ENCODE measurements at places on chromosomes 2 and 18.

DNA sequence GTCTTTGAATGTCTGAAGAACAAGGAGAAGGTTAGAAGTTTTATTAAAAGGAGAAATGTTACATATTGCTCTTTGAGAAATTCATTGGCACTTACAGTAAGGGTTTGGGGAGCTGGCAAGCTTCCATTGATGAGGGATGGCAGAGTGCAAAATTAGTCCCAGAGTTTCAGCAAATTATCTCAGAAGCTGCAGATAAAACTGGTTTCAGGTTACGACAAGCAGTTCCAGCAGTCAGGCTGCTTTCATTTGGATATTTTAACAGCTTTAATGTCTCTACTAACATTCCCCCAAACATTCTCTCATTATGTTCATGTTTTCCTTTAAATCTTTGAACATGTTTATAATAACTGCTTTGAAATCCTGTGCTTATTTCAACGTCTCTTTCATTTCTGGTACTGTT lies 153.1 kb downstream of the TTC27 start:
- no peak for DNase-seq

DNA sequence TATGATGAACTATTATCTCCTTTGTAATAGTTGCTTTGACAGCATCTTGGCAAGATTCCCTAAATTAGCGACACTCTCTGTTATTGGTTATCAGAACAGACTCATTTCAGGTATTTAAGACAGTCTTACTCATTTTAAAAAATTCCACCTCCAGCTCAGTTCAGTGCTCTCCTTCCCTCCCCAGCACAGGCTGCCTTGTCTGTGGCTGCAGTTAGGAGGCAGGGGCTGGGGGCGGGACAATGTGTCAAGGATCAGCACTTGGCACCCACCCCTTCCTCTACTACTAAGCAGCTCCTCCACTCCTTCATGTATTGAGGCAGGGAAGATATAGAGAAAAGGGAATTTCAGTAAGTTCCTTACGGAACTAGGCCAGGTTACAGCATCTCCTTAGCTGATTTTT lies 85.0 kb downstream of the VSNL1 start:
- no peak for DNase-seq

DNA sequence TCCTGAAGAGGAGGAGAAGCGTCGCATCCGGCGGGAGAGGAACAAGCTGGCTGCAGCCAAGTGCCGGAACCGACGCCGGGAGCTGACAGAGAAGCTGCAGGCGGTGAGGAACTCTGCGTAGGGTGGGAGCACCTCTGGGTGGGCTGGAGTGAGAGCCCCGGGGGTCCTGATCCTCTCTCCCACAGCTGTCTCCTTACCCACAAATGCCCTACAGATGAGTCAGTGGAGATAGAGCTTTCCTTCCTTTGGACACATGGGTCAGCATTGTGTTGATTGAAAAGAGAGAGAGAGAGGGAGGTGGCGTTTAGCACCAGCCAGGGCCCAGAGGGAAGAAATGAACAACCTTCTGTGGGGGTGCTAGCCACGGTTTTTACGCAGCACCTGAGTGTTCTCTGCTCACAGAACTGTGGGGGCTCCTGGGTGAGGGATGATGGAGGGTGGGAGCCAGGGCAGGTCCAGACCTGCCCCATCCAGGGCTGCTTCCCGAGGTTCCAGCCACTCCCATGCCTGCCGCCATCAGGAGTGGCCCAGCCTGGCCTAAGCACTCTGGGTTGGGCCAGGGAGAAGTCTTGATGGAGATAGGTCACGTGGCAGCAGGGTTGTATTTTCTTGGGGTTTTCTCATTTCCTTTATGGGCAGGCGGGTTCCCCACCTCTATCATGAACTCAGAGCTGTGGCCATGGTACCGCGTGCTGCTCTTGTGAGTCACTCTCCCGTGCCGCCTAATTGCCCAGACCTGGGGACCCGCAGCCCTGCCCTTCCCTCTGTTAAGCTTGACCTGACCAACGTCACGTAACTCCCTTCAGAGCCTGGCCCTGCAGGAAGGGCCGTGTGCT lies 16.3 kb downstream of the FOSL2 start:
- no peak for DNase-seq

GRCh38 chr2:102342888-102343287 lies 12.7 kb upstream of the IL18R1 start:
- no peak for DNase-seq

GRCh38 chr2:135257383-135258090 lies 205.4 kb downstream of the RAB3GAP1 start:
- no peak for DNase-seq

- no peak for DNase-seq
These were observed 102.6 kb upstream of the RBBP8 start for GRCh38 chr18:22830511-22830910.

DNA sequence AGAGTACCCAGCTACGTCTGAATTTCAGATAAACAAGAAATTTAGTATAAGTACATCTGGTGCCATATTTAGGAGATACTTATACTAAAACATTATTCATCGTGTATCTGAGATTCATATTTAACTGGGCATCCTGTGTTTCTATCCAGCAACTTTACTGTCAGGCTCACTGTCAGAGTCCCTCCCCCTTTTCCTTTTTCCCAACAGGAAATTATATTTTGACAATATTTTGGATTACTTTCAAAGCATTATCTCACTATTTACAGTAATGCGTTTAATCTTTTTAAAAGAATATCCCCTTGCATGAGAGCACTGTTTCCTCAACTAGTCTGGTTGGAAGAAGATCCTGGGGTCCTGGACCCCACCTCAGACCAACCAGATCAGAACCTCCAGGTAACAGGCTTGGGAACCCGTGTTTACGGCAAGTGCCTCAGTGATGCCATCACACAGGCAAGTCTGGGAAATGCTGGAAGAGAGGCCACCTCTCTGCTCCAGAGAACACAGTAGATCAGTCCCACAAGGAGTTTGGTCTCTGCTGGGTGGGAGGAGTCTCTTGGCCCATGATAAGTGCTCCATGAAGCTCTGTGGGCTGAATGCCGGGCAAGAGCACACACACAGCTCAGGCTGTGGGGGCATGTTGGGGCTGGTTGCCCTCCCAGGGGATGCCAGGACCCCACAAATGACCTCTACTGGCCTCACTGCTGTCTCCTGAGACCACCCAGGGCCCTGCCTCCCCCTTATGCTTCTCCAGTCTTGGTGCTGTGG lies 84.2 kb upstream of the UXS1 start:
- no peak for DNase-seq

GRCh38 chr2:120590841-120591240 lies 144.8 kb upstream of the GLI2 start:
- DNase-seq, result no peak

DNA sequence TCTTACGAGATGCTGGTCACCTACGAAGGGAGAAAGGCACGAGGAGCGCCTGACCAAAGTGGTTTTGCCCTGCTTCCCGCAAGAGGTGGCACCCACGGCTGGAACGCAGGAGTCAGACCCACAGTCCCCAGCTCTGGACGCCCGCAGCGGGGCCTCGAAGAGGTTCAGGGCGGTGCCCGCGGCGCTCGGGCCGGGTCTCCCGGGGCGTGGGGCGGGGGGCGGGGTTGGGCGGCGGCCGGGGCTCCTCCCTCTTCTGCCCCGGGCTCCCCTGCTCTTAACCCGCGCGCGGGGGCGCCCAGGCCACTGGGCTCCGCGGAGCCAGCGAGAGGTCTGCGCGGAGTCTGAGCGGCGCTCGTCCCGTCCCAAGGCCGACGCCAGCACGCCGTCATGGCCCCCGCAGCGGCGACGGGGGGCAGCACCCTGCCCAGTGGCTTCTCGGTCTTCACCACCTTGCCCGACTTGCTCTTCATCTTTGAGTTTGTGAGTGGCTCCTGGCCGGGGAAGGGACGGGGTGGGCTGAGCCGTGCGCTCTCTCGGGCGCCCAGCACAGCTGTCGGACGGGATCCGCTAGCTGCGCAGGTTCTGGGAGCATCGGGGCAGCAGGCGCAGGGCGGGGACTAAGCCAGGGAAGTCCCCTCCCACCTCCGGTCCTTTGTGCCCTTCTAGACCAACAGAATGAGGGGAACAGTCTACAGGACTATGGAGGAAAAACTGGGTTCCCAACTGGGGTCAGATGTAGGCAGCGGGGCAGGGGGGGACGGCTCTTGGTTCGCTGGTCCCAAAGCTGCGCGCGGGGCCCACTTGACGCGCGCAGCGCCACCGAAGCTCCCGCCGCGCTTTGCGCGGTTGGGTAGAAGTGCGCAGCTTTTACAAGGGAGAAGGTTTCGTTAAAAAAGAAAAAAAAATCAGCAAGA lies at the start of gene MAL:
TSS of gene MAL (plus strand) at position 303 of the 914 bp plus-strand sequence. CDS start at position 388, 85 bp downstream.
- DNase-seq, result peak; percentile 82

GRCh38 chr2:12855508-12855907 lies 138.8 kb downstream of the TRIB2 start:
- DNase-seq, result no peak

- no peak for DNase-seq
These were observed 167.2 kb downstream of the TRIB2 start for GRCh38 chr2:12883906-12884305.

DNA sequence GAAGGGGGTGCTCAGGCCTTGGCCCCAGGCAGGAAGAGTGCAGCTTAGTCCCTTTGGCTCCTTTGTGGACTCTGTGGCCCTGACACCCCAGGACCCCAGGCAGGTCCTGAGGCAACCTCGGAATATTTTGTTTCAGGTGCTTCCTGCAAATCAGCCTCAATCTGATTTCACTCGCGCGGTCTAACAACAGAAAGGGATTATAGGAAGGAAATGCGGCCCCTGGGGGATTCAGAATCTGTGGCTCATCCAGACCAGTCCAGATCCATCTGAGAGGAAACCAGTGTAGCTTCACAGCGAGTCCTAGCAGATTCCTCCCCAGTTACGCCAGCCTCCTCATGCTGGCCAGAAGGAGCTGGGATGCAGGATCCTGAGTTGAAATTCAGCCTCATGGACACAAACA lies 59.5 kb upstream of the YWHAQ start:
- no peak for DNase-seq

GRCh38 chr18:79580498-79581171 lies 99.0 kb upstream of the CTDP1 start:
- DNase-seq, result no peak

DNA sequence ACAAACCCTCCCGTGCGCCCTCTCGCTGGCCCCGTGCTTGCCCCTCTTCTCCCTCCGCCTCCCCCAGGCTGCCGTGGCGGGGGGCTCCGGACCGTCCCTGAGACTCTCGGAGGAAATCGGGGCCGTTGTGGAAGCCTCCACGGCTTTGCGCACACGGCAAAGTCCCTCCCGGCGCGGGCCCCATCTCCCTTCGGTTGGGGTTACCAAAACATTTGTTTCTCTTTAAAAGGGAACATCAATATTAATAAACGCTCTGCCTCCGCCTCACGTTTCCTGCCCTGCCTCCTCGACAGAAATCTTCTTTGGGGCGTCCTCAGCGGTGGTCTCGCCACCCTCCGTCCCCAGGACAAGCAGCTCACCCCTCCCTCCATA lies 3.8 kb downstream of the PAX3 start:
- peak; percentile 12 for DNase-seq

- peak; percentile 76 for DNase-seq
These were observed 157.8 kb downstream of the CYRIA start for GRCh38 chr2:16507655-16508489.

- peak; percentile 92 for DNase-seq
These were observed 31.7 kb upstream of the ASAP2 start for GRCh38 chr2:9174771-9175437.

- DNase-seq, result peak; percentile 90
These were observed 1.6 kb downstream of the BAZ2B start for GRCh38 chr2:159614534-159615366.

GRCh38 chr2:128838244-128838643 lies 519.6 kb upstream of the HS6ST1 start:
- DNase-seq, result no peak

DNA sequence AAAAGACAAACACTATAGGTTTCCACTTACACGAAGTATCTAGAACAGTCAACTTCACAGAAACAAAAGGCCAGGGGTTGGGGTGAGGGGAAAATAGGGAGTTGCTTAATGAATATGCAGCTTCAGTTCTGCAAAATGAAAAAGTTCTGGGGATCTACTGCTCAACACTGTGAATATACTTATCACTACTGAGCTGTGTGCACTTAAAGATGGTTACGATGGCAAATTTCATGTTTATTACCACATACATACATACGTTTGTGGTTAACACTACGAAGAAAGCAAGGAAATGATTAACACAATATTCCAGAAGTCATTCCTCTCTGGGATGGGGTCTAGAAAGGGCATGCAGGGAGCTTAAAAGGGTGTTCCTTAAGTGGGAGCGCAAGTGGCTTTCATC lies 19.3 kb downstream of the MBOAT2 start:
- no peak for DNase-seq

DNA sequence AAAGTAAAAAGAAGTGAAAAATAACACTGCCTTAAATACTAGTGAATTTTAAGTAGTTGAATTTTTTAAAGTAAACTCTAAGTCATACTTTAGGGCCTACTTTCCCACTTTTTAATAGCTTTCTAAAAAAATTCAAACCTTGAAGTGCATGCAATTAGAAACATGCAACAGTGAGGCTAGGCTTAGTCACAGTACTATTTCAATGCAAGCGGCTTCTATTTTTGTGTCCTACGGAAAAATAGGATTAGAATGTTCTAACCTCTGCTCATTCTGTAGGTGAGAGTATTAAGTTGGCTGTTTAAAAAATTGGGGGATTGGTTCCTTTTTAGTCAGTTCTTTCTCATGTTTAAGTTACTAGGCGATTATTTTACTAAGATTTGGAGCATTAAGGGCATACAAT lies 39.1 kb upstream of the PSMD14 start:
- DNase-seq, result no peak

GRCh38 chr2:234241656-234242458 lies 191.4 kb downstream of the SPP2 start:
- DNase-seq, result peak; percentile 24

- no peak for DNase-seq
These were observed 51.8 kb downstream of the HS1BP3 start for GRCh38 chr2:20599001-20599600.

- peak; percentile 50 for DNase-seq
These were observed 485.1 kb downstream of the NRXN1 start for GRCh38 chr2:50546790-50547189.

DNA sequence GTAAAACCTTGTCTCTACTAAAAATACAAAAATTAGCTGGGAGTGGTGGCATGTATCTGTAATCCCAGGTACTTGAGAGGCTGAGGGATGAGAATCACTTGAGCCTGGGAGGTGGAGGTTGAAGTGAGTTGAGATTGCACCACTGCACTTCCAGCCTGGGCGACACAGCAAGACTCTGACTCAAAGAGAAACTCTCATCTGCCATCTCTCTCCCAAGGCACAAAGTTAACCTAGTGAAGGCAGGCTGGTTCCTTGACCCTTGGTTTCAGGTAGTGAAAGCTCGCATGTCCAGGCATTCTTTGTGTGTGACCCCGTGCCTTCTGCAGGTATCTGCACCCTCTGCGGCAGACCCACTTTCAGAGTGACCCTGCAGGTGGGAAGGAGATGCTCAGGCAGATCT lies 100.0 kb downstream of the WDSUB1 start:
- DNase-seq, result no peak

GRCh38 chr2:189379731-189380261 lies 61.5 kb upstream of the WDR75 start:
- no peak for DNase-seq

DNA sequence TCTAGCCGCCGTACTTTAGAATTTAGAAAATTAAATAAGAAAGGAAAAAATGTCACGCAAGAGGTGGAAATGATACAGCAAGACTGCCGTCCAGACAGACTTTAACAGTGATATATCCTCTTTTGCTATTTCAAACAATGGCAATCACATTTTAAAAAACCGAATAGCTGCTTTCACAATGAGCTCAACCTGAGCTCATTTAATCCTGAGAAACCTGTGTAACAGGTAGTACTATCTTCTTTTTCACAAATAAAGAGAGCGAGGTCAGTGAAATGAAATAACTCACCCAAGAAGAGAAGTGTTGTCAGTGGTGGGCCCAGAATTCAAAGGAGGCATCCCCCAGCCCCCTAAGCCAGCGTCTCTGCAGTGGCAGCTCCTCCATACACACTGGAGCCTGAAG lies 60.7 kb upstream of the DAPL1 start:
- DNase-seq, result peak; percentile 15

GRCh38 chr2:237196866-237197618 lies 111.4 kb downstream of the COPS8 start:
- peak; percentile 81 for DNase-seq

Measured in DMS53 (cell line).